Activated naive CD4-positive, alpha-beta T cell treated with anti-CD3 and anti-CD28 coated beads for 36 hours (primary cell): ENCODE measurements at places on chromosomes 13 and 19.

DNA sequence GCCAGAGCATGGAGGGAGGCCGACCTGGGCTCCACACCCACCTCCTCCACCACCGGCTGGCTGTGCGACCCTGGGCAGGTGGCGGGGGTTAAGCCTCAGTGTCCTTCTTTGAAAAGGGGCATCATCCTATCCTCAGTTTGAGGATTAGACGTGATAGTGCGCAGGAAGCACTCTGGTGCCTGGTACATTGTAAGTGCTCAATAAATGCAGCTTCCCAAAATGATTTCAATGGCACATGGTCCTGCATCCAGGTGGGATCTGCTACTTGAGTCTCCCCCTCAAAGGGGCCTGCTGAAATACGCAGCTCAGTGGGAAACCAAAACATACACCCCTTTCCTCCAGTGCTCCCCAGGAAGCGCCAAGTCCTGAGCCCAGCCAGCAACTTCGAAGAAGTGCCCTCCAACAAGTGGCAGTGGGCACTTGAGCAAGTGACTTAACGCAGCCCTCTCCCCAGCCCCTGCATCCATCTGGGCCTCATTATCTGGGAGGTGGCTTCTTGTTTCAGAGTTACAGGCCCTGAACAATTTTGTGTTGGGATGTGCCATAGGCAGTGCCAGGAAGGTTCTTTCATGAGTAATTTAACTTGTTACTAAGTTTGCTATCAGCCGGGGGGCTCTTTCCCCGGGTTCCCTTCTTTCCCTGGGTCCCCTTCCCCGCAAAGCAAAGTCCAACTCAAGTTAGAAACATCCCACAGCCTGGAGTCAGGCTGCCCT, 17.9 kb downstream of the ACTN4 start:
- peaks cover 55% of the 10 kb centered on the region for H3K4me1 ChIP-seq
- peaks cover 24% of the 10 kb centered on the region for H3K27me3 ChIP-seq
- H3K36me3 ChIP-seq, result peaks cover 11% of the 10 kb centered on the region
- H3K4me3 ChIP-seq, result no peak overlapping the region
- no peak overlapping the region for H3K27ac ChIP-seq

- peaks cover 6% of the 10 kb centered on the region for H3K27me3 ChIP-seq
- H3K4me1 ChIP-seq, result no peaks in the 10 kb centered on the region
- DNase-seq, result no peak
- H3K36me3 ChIP-seq, result no peaks in the 10 kb centered on the region
- H3K27ac ChIP-seq, result no peak overlapping the region
Measured at GRCh38 chr13:106425661-106426060, 109.8 kb downstream of the EFNB2 start.

DNA sequence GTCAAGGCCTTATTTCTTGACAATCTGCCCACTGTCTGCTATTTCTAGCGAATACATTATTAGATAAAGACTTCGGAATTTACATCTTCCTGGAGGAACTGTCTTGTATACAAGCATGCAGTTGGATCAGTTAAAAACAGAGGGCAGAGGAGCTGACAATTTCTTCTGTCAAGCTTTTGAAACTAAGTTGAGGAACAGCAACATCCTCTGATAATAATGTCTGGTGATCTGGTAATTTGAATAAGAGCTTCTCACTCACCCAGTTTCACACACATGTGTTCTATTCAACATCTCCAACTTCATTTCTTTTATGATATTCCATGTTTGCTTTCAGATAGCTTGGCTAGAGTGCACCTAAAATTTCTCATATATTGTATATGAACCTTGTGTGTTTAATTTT, 50.2 kb downstream of the MTMR6 start:
- H3K36me3 ChIP-seq, result peaks cover 5% of the 10 kb centered on the region
- H3K27me3 ChIP-seq, result no peaks in the 10 kb centered on the region

GRCh38 chr19:43741075-43741825, 13.5 kb downstream of the SMG9 start:
- no peak overlapping the region for H3K4me3 ChIP-seq
- H3K36me3 ChIP-seq, result peaks cover 62% of the 10 kb centered on the region
- H3K27me3 ChIP-seq, result no peaks in the 10 kb centered on the region

DNA sequence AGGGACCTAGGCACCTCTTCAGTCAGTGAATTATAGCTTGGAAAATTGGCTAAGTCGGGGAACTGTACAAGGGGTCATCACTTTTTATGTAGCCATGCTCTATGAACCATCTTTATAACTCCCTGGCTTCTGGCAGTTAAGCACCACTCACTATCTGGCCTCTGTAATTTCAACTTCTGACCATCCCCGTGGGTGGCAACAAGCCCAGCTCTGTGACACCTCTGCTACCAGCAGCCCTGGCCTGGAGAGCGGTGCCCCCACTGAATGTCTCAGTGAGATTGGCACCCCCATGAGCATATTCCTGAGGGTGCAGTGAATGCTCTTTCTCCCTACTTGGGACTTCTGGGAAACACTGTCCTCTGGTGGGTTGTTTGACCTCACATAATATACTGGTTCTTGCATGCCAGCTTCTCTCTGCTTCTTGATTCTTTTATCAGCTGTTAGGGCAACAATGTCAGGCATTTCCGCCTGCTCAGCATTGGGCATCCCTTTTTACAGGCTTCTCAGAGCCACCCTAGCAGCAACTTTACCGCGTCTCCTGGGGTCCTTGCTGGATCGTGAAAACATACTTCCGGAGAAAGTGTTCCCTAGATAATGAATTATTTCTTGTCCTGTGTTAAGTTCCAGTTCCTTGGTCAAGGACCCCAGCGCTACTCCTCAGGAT, 10.4 kb downstream of the KL start:
- no peaks in the 10 kb centered on the region for H3K36me3 ChIP-seq
- no peak overlapping the region for H3K27ac ChIP-seq
- peaks cover 11% of the 10 kb centered on the region for H3K27me3 ChIP-seq
- no peak for DNase-seq
- no peak overlapping the region for H3K4me3 ChIP-seq
- no peaks in the 10 kb centered on the region for H3K4me1 ChIP-seq

DNA sequence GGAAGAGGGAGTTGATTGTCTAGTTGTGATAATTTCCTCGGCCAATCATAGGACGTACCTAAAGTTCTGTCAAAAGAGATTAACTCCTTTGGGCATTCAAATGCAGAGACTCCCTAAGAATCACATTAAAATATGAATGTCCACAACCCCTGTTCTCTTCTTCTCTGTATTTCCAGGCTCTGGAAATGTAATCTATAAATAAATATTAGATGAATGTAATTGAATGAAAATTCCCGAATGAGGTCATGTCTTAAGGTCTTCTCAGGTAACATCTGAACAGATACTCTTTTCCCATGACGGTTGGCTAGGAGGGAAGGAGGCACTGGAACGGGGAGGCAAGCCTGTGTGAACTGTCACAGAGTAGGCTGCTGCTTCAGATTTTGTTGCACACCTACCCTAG, 145.2 kb downstream of the OXGR1 start:
- H3K4me3 ChIP-seq, result no peak overlapping the region
- peaks cover 2% of the 10 kb centered on the region for H3K27me3 ChIP-seq
- H3K27ac ChIP-seq, result no peak overlapping the region
- no peaks in the 10 kb centered on the region for H3K4me1 ChIP-seq
- no peaks in the 10 kb centered on the region for H3K36me3 ChIP-seq
- no peak for DNase-seq

DNA sequence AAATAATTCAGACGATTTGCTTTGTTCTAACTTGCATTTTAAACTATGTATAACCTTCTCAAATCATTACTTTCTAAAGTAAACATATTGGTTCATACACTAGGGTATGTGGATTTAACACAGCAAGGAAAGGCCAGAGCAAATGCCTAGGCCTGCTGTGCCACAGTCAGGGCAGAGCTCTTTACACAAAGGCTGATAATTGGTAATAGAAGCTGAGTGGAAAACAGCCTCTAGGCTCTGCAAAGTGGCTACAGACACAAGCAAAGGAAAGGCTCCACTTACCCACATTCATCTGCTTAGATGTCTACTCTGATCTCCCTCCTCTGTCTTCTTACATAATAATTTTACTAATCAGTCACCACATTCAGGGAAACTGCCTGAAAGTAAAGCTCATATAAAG, 382.9 kb downstream of the OLFM4 start:
- DNase-seq, result no peak
- no peak overlapping the region for H3K27ac ChIP-seq

DNA sequence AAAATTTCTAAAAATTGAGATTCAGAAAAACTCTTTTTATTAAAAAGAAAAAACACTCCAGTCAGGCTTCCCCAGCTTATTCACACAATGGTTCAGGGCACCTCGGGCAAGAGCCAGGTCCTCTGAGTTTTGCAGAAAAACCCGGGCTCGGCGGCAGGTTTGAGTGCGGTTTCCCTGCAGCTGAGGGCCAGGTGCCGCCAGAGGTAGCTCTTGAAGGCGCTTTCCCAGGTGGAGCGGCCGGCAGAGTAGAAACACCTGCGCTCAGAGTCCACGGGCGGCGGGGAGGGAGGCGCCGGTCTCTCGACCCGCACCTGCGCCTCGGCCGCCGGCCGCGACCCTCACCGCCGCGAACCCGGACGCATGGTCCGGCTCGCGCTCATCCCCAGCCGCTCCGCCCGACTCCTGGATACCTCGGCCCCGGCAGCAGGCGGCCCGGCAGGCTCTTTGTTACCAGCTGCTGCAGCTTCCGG, 444 bp downstream of the PROSER1 start:
- H3K36me3 ChIP-seq, result peaks cover 7% of the 10 kb centered on the region
- peaks cover 43% of the 10 kb centered on the region for H3K4me1 ChIP-seq
- H3K4me3 ChIP-seq, result peak overlapping the region; percentile 90
- H3K27me3 ChIP-seq, result no peaks in the 10 kb centered on the region
- no peak for DNase-seq
- peak overlapping the region; percentile 90 for H3K27ac ChIP-seq

DNA sequence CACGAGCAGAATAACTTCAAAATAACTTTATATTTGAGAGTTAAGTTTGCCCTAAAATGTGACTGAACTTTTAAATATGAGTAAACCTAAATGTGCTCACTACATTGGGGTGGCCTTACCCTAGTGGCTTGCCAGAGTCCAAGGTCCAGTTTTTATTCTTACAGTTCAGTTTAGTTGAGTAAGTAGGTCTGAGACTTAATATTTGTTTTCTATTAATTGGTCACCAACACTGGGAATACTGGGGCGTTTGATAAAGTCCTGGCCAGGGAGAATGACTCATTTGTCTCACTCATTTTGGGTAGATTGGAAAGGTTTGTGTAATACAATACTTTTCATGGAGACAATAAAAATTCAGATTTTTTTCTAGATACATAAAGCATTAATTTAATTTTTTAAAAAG, 127.8 kb upstream of the SPATA13 start:
- peaks cover 9% of the 10 kb centered on the region for H3K27me3 ChIP-seq
- no peak overlapping the region for H3K4me3 ChIP-seq
- no peak overlapping the region for H3K27ac ChIP-seq
- DNase-seq, result no peak

GRCh38 chr19:16467581-16467980, 4.2 kb downstream of the EPS15L1 start:
- no peaks in the 10 kb centered on the region for H3K27me3 ChIP-seq
- H3K36me3 ChIP-seq, result peaks cover 4% of the 10 kb centered on the region
- no peak for DNase-seq
- no peak overlapping the region for H3K27ac ChIP-seq
- peaks cover 55% of the 10 kb centered on the region for H3K4me1 ChIP-seq

- no peak overlapping the region for H3K4me3 ChIP-seq
- H3K36me3 ChIP-seq, result no peaks in the 10 kb centered on the region
- peaks cover 12% of the 10 kb centered on the region for H3K4me1 ChIP-seq
- H3K27me3 ChIP-seq, result peaks cover 45% of the 10 kb centered on the region
- H3K27ac ChIP-seq, result no peak overlapping the region
Measured at GRCh38 chr13:106528718-106529414, 6.6 kb downstream of the EFNB2 start.

DNA sequence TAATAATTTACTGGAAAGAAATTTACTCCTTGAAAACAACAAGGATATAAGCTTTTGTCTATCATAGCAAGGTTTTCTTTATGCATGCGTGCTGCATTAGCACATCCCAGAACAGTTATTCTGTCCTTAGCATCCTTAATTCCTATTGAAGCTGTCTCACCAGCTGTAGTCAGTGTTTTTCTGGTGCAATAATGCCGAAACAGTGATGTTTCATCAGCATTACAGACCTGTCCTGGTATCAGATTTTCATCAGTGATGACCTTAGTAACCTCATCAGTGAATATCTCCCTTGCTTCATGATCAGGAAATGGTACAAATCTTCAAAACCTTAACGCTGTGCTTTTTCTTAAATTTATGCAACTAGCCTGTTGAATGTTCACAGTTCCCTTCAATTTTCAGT, 264.7 kb upstream of the STARD13 start:
- H3K27ac ChIP-seq, result no peak overlapping the region
- no peaks in the 10 kb centered on the region for H3K27me3 ChIP-seq
- no peak overlapping the region for H3K4me3 ChIP-seq
- peaks cover 22% of the 10 kb centered on the region for H3K4me1 ChIP-seq
- no peaks in the 10 kb centered on the region for H3K36me3 ChIP-seq
- DNase-seq, result no peak

GRCh38 chr13:50593207-50593606, 250.3 kb downstream of the DLEU7 start:
- no peak overlapping the region for H3K27ac ChIP-seq
- no peaks in the 10 kb centered on the region for H3K36me3 ChIP-seq
- no peak overlapping the region for H3K4me3 ChIP-seq
- DNase-seq, result no peak
- peaks cover 30% of the 10 kb centered on the region for H3K4me1 ChIP-seq
- no peaks in the 10 kb centered on the region for H3K27me3 ChIP-seq

DNA sequence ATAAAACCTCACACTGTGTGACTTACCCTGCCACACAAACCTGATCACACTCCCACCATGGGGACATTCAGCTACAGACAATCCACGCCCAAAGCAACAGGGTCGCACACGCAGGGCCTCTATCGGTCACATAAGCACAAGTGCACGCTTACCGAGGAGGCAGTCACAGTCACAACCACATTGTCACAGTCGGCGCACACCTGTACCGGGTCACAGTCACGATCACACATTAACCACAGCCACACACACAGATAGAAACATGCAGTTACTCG, 579 bp downstream of the ZNF566 start:
- H3K27me3 ChIP-seq, result no peaks in the 10 kb centered on the region
- H3K27ac ChIP-seq, result peak overlapping the region; percentile 98
- peak; percentile 69 for DNase-seq
- peaks cover 19% of the 10 kb centered on the region for H3K4me1 ChIP-seq
- H3K4me3 ChIP-seq, result peak overlapping the region; percentile 96

DNA sequence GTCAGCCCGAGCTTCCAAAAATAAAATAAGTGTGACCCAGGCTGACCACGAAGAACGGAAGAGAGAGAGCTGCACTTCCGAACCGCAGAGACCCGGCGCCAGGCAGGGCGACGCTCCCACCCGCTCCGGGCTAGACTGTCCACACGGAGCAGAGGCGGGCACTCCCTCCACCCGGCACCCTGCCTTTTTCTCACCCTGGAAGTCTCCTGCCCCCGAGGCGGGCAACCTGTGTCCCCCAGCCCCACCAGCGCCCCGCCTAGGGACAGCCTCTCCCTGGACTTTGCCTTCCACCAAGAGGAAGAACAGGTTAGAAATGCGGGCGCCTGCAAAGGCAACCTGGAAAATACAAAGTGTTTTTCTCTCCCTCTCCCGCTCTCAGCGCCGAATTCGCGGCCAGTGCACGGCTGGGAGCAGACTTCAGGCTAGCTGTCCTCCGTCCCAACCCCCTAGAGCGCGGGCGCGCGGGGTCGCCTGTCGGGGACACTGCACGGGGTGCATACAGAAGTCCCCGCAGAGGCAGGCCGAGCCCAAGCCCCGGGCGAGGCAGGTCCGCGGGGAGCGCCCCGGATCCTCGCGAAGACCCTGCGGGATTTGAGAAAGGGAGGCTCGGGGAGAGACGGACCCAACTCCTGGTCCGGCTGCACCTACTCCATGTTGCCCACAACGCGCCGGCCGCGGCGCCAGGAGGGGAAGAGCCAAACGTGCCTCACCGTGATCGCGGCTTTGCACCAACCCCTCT, 845 bp downstream of the SPRY2 start:
- H3K27ac ChIP-seq, result no peak overlapping the region
- no peak for DNase-seq
- peaks cover 8% of the 10 kb centered on the region for H3K4me1 ChIP-seq
- no peaks in the 10 kb centered on the region for H3K36me3 ChIP-seq
